ENCODE measurements at places on chromosomes 16 and 17.

GRCh38 chr17:35895636-35896587 lies 15.8 kb upstream of the CCL5 start:
- no peak for DNase-seq

DNA sequence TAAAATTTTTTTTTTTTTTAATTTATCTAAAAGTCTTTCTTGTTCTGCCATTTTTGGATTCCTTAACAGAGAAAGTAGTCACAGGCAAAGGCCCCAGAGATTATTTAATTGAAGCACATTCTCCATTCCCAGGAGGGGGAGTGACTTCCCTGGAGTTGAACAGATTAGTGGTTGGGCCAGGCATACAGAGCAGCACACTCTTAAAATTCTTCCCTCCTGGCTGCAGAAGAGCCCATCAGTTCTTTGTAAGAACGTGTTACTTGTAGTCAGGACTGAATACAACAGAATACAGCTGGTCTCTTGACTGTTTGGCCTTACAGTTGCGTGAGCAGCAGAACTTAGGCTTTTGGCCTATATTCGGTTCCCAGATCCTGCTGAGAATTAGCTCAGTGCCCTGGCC lies 1.8 kb downstream of the ALKBH5 start:
- DNase-seq = peak; percentile 54

DNA sequence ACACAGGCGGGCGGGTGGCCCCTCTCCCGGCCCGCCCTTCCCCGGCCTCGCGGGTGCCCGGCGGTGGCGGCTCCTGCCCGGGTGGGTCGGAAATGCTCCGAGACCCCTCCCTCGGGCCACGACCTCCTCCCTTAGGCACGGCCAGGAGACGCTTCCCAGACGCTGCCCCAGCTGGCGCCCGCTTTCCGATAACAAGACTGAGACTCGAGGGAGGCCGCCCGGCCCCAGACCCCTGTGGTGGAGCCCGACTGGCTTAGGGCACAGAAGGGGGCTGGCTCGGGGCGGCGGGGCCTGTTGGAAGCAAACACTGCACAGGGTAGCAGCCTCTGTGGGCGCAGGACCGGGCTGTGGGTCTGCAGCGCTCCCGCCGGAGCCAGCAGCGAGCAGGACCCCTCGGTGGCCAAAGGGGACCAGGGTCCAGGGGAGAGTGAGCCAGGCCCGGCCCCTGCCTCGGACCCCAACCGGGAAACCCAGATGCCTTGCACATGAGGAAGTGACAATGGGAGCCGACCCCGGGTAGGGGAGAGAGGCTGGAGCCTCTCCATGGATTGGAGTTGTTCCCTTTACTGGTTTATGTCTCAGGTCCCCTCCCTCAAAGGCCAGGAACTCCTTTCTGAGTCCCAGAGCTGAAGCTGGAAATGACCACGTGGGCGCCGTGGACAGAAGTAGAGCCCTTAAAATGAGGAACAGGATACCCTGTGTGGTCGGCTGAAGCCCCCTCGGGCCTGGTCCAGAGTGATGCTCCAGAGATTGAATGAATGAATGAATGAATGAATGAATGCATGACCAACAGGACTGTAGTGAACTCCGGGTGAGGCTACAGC lies 19.8 kb upstream of the ADCY7 start:
- DNase-seq = peak; percentile 15

GRCh38 chr16:10868596-10869469 lies 8.2 kb upstream of the CIITA start:
- DNase-seq = no peak

DNA sequence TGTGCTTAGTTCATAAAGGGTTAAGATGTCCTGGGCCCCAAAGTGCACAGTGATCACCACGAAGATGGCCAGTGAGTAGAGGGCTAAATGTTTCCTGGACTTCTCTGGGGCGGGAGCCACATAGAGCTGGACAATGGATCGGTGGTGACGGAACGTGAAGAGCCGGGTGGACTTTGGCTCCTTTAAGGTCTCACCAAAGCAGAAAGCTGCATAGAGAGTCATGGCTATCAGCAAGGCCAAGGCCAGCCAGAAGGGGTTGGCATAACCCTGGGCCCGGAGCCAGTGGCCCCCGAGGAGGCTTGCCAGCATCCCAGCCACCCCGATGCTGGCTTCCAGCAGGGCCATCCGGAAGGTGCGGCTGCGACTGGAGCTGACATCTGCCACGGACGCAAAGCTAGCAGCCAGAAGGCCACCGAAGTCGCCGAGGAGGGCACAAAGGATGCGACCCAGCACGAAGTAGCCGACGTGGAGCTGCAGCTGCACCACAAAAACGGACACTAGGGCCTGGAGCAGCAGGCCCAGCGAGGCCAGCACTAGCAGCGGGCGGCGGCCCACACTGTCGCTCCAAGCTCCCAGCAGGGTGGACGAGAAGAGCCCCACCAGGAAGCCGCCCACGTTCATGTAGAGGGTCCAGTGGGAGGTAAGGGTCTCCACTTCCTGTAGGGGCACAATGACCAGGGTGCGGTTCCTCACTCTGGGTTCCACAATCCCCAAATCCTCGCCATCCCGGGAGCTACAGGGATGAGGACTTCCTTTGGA lies 1.0 kb downstream of the SLC46A1 start:
- DNase-seq = no peak

- DNase-seq = no peak
Observed at GRCh38 chr17:45368651-45369050, 51.8 kb upstream of the MAP3K14 start.

DNA sequence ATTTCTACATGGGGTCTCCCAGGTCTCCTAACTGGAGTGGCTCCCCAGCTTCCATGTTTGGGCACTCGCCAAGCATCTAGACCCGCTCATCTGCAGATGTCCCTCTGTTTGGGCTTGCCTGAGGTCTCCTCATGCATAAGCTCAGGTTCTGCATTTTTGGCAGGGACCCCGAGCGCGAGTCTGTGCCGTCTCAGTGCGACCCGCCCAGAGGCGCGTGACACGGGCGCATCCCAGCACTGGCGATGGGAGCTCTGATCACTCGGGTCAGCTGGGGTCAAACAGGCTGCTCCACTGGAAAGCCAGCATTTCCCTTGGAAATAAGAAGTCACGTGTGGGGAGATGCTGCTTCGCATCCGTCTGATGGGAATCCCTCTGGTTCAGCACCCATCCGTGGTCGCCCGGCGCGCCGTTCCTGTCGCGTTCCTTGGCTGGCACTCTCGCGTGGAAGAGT lies 56.9 kb upstream of the FASN start:
- no peak for DNase-seq

- DNase-seq = no peak
Observed at GRCh38 chr17:47192554-47192953, 3.5 kb upstream of the CDC27 start.

- DNase-seq = no peak
Observed at GRCh38 chr17:57110152-57110542, 25.1 kb downstream of the AKAP1 start.

- DNase-seq = peak; percentile 67
Observed at GRCh38 chr17:19464031-19465026, 53.3 kb downstream of the RNF112 start.
